ENCODE measurements at places on chromosomes 1 and 21.

DNA sequence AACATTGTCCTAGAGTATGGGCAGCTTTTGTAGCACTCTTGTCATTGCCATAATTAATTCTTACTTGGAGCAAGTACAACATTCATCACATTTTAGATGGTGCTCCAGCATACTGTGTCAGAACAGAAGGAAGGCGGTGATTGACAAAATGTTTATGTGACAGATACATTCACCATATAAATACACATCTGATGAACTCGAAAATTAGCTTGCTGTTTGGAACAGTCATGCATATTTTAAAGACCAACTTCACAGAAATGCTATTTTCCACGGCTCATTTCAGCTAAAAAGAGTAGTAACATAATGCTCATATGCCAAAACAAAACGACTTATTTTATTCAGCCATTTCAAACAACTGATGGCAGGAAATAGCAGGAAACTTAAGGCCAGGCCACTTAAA is 302.7 kb downstream of the MRPL39 start:
- DNase-seq: no peak

DNA sequence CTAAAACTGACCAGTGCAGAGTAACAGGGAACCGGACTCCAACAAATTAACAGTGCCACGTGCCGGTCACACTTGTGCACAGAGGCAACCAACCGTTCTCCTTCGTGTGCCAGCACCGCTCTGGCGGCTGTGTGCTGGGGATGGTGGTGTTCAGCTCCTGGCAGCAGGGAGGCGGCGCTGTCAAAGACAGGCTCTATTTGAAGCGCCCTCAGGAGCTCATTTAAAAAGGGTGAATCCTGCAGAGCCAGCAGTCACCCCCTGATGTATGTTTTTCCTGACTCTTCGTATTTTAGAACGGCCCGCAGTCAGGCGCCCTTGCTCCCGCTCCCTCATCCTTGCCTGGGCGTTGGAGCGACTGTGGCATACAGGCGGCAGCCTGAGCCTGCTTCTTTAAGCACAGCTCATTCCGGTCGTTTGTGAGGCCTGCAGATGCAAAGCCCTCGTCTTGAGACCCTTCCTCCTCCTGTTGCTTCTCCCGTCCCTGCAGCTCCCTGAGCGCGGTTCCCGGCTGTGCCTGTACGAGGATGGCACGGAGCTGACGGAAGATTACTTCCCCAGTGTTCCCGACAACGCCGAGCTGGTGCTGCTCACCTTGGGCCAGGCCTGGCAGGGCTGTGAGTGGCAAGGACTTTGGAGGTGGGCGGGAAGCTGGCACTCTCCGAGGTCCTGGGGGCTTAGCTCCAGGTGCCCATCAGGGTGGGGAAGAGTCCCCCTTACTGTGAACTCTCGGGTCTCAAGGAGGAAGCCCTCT is 1.1 kb downstream of the DFFB start:
- no peak for DNase-seq

DNA sequence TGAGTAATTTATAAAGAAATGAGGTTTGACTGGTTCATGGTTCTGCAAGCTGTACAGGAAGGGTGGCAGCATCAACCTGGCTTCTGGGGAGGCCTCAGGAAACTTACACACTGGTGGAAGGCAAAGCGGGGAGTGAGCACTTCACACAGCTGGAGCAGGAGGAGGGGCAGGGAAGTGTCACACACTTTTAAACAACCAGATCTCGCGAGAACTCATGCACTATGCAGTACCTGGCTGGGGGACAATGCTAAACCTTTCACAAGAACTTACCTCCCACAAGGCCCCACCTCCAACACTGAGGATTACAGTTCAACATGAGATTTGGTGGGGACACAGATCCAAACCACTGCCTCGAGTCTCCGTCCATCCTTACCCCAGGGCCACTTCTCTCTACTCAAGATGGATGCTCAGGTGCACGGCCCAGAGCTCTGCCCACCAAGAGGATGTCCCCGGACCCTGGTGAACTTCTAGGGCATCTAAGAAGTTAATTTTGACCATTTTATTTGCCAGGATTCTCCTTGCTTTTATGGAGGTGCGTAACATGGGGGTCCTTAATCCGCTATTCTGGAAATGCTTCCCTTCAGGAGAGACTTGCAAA is 22.7 kb upstream of the ACTRT2 start:
- no peak for DNase-seq

- no peak for DNase-seq
Observed at GRCh38 chr1:230068621-230068873, 1.5 kb downstream of the GALNT2 start.

DNA sequence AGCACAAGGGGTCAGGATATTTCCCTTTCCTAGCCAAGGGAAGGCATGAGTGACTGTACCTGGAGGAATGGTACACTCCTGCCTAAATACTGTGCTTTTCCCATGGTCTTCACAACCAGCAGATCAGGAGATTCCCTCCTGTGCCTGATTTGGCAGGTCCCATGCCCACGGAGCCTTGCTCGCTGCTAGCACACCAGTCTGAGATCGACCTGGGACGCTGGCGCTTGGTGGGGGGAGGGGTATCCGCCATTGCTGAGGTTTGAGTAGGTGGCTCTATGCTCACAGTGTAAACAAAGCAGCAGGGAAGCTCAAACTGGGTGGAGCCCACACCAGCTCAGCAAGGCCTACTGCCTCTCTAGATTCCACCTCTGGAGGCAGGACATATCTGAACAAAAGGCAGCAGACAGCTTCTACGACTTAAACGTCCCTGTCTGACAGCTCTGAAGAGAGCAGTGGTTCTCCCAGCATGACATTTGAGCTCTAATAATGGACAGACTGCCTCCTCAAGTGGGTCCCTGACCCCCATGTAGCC is 486.0 kb upstream of the CHRM3 start:
- DNase-seq: no peak

- DNase-seq: no peak
Observed at GRCh38 chr1:31580891-31581603, 4.7 kb downstream of the TINAGL1 start.

Data from NCI-H1417 treated with DMSO at 0.1 percent for 48 hours (cell line).